Stimulated activated CD4-positive, alpha-beta T cell treated with anti-CD3 and anti-CD28 coated beads, Interleukin-1b, Interleukin-23, amount 100 ng/mL, for 1 hour (primary cell): ENCODE measurements at places on chromosomes 11 and 22.

GRCh38 chr11:253886-254270 is 17.1 kb downstream of the PSMD13 start:
- no peak for DNase-seq

DNA sequence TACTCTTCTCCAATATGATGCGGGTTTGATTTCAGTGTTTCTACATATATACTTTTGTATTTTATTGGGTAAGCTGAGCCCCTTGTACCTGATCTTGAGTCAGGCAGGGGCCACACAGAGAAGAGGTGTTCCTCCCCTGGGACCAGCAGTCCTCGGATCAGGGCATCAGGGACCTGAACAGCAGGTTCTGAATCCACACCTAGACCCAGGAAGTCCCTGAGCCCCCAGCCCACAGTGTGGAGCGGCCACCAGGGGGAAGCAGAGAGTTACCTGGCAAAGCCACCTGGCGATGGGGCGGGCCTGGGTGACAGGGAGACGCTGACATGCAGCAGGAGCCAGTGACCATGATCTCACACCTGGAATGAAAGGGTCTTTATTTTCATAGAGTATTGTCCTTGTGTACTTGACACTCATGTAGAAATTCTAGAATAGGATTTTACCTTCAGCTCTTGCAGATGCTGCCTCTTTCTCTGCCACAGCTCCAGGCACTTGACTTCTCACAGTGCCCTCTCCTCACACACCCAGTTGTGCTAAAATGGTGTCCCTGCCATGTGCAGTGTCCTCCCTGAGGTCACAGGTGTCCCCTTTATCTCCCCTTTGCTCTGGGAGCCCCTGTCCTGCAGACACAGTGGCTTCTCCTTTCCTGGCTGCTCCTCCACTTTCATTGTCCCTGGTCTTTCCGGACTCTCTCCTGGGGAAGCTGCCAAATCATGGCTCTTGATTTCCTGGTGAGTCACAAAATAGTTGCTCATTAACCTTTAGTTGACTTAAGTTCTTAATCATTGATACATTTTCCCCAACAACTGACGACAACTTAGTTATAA is 48.5 kb downstream of the GGTLC2 start:
- peak; percentile 32 for DNase-seq

- no peak for DNase-seq
Observed at GRCh38 chr11:87266751-87267150, 229.0 kb downstream of the TMEM135 start.

GRCh38 chr22:27747396-27748221 is 53.9 kb downstream of the MN1 start:
- DNase-seq: no peak

GRCh38 chr11:62115085-62115694 is 8.6 kb upstream of the INCENP start:
- DNase-seq: no peak

- no peak for DNase-seq
Observed at GRCh38 chr11:67417425-67417824, 1.9 kb downstream of the CARNS1 start.

DNA sequence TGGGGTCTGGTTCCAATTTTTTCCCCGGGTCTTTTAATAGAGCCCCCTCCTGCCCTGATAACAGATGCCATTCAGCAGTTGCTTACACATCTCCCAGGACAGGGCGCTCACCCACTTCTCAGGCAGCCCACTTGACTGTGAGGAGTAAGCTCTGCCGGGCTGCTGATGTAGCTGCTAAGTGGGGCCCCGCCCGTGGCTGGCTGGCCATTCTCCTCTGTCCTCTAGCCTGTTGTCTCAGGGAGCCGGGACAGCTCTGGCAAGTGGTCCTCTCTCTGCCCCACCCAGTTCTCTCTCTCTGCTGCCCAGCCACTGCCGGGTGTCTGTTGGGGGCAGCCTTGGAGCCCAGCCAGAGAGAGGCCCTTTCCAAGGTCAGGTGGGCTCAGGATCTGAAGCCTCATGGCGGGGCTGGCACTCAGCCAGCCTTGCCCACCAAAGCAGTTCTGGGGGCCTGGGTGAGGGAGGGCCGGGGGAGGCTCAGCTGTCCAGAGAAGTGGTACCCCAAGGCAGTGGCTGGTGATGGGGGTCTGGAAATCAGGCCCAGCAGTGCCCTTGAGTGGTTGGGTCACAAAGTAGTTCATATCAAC is 8.9 kb downstream of the KCNJ4 start:
- DNase-seq: no peak

DNA sequence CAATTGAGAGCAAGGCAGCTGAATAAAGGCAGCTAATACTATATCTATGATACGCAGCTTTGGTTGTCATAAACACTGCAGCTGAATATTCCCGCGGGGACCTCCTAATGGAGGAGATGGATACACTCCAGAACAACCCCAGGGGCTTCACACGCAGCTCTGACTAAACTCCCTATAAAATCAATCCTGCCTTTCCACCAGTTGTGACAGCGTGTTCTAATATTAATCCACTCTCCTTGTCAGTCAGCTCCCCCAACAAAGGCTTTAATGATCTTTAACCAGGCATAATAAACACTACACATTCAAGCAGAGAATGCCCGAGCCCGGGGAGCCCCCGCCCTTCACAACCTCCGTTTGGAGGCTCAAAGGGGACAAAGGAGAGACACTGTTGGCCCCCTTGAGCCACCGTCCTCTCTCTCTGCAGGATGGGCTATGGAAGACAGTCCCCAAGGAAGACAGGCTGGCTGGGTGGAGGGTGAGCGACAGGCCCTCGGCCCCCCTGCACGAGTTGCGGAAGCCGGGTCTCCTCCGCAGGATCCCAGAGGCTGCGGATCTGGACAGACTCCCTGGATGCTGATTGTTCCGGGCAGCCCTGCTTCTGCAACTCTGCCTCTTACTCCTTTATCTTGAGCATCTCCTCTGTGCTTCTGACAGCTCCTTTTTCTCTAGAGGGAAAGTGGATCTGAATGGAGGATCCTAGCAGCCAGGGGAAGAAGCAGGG is 565.2 kb downstream of the BUD13 start:
- DNase-seq: no peak

GRCh38 chr11:121464352-121464946 is 11.7 kb upstream of the SORL1-AS1 start:
- DNase-seq: no peak

- no peak for DNase-seq
Observed at GRCh38 chr11:47271961-47272661, 2.2 kb downstream of the MADD start.

- DNase-seq: peak; percentile 15
Observed at GRCh38 chr11:95337175-95337957, 106.4 kb upstream of the SESN3 start.

DNA sequence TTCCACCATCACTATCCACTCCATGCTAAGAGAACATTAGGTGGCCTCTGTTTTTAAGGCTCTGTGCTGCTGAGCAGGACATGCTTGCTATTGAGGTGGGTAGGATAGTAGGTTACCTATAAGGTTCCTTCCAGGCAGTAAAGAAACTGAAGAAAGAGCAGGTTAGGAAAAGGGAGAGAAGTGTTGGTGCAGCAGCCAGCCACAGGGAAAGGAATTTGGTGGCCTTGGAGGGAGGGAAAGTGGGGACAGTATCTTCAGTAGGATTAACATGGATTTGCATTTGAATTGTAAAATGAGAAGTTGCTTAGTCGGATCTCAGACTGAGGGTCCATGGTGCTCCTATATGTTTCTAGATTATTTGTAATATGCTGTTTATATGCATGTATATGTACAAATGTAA is 49.2 kb upstream of the OLFML1 start:
- no peak for DNase-seq

DNA sequence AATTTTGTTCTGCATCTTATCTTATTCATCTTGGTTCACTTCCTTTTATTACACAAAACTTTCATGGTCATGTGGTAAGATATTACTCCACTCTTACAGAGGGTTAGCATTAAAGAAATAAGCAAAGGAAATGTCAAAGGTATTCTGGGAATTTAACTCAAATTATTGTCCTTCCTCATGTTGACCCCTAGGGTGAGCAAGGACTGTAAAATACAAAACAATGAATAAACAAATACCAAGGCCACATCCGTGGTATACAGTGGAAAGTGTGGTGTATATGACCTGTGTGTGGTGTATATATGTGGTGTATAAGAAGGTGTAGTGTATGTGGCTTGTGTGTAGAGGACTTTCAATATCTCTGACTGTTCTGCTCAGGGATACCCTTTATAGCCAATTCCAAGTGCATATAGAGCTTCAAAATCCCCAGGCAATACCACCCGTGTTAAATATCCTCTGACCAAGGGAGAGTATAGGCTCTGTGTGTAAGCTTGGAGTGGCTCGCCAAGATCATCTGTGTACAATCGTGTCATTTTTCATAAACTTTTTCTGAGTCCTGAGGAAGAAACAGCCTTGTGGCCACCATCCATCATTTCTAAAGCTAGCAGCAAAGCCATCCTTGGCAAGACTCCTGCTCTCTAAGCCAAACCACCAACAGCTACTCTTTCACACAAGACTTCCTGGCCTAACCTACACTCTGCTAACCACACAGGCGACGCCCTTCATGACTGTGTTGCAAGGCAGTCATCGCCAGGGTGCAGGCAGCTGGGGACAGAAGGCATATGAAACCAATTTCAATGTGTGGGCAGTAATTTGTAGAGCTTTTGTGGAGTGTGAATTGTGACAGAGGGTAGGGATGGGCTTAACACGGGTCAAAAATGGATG is 548.0 kb downstream of the ETS1 start:
- DNase-seq: peak; percentile 33

- no peak for DNase-seq
Observed at GRCh38 chr11:108902027-108902469, 237.2 kb downstream of the DDX10 start.

DNA sequence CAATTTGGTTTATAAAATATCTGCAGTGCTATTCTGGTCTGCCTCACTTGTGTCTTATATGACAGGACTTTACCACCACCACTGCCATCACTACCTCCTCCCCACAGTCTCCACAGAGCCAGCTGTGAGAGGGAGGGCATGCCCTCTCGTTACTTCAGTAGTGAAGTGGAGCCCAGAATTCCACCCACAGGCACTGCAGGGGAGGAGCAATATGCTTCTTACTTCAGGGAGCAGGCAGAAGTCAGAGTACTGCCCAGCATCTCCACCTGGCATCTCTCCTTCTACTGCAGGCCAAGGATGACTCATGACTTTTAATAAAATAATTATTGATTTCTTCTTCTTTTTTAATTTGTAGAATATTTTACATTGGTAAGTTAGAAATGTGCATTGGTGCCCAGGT is 255.5 kb downstream of the DYNC2H1 start:
- DNase-seq: no peak

GRCh38 chr22:32478994-32479393 is 4.4 kb downstream of the FBXO7 start:
- no peak for DNase-seq

GRCh38 chr22:35154937-35155387 is 89.0 kb downstream of the ISX start:
- DNase-seq: no peak

GRCh38 chr11:15815246-15816195 is 540.8 kb downstream of the SOX6 start:
- DNase-seq: no peak

GRCh38 chr11:2320568-2321310 is 18.9 kb downstream of the TSPAN32 start:
- no peak for DNase-seq

DNA sequence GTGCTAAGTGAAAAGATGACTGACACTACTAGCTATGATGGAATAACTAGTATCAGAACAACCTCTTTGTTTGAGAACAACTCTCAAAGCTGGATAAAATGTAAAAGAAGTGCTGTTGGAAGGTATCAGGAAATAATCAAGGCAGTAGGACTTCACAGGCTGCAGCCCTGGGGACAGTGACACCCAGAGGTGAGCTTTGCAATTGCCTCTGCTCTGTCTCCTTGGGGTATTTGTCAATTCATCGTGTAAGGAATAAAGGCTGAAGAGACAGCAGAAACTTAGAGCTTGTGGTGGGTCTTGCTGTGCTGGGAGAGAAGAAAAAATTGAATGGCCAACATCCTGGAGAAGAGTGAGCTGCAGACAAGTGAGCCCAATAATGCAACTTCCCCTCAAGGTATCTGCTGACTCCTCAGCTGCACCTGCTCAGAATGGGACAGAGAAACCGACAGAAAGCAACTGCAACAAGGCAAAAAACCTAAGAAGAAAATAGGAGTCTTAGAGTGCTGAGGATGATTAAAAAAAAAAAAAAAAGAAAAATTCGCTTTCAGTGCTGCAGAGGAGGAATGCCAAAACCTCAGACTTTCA is 141.1 kb downstream of the RCN1 start:
- DNase-seq: no peak

- no peak for DNase-seq
Observed at GRCh38 chr22:26737262-26737661, 79.9 kb downstream of the MIAT start.

- no peak for DNase-seq
Observed at GRCh38 chr11:95912902-95913560, 10.9 kb downstream of the MTMR2 start.

GRCh38 chr11:23100726-23101125 is 240.5 kb upstream of the CCDC179 start:
- DNase-seq: no peak

- DNase-seq: no peak
Observed at GRCh38 chr11:121237686-121238658, 54.6 kb upstream of the SC5D start.

- DNase-seq: no peak
Observed at GRCh38 chr11:38835966-38836365, 2237.9 kb upstream of the RAG2 start.

GRCh38 chr11:34575261-34575660 is 45.6 kb upstream of the EHF start:
- no peak for DNase-seq

GRCh38 chr22:28440592-28441390 is 238.8 kb downstream of the TTC28 start:
- DNase-seq: no peak

- no peak for DNase-seq
Observed at GRCh38 chr11:75639762-75640181, 29.1 kb downstream of the MAP6 start.

DNA sequence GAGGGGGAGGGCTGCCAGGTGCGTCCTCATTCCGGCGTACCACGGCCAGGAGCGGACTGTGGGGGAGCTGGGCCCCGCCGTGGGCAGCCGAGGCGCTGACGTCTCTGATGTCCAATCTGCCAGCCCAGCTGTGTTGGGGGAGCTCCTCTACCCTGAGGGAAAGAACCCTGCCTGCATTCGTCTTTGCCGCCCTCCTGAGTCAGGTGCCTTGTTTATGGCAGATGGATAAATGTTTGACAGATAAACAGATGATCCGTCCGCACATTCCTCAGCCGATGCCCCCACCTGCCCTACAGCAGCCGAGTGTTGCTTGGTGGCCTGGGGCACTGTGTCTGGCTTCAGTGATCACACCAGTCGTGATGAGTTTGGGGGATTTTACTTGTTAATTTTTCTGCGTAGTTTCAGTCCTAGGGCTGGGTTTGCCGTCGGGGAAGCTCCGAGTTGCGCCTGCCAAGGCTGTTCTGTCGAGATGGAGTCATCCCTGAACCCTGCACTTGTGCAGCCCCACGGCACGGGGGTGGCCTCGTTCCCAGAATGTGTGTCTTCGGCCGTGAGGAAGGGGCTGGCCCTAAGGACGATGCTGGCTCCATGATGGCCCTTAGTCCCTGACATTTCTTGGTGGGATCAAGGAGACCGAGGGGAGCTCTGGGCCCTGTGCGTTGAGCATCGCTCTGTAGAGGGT is 1083.9 kb downstream of the BRD1 start:
- DNase-seq: no peak

- DNase-seq: no peak
Observed at GRCh38 chr11:87355596-87355995, 317.9 kb downstream of the TMEM135 start.

- DNase-seq: no peak
Observed at GRCh38 chr11:116876656-116877055, 39.2 kb upstream of the APOA1 start.

GRCh38 chr11:69035946-69036340 is 12.8 kb upstream of the TPCN2 start:
- DNase-seq: no peak
